ENCODE measurements at places on chromosomes 7 and 10.

DNA sequence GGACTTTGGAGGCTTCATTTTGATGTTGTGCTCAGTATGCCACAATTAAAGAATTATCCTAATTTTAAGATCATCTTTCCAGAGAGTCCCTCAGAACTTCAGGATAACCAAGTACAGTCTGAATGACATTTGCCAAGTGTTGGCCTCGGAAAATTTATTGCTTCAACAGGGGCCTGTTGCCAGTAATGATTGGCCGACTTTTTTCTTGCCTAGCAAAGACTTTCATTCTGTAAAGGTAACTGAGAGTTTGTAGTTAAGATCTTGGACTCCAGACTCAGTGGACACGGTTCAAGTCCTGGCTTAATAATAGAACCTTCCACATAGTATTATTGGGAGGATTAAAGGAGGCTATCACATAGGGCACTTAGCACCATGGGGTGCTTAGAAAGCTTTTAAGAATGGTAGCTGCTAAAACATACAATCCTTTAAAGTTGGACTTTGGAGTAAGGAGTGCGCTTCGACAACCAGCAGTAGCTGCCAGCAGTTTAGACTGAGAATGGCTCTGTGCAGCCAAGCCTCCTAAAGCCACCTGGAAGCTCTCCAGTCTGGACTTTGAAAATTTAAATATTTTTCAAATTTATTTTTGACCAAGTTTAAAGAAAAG is 90.0 kb downstream of the PLCE1 start:
- DNase-seq, result no peak

GRCh38 chr10:59397961-59398360 is 35.6 kb upstream of the FAM13C start:
- no peak for DNase-seq

GRCh38 chr7:27389496-27389895 is 146.9 kb downstream of the EVX1 start:
- DNase-seq, result no peak

DNA sequence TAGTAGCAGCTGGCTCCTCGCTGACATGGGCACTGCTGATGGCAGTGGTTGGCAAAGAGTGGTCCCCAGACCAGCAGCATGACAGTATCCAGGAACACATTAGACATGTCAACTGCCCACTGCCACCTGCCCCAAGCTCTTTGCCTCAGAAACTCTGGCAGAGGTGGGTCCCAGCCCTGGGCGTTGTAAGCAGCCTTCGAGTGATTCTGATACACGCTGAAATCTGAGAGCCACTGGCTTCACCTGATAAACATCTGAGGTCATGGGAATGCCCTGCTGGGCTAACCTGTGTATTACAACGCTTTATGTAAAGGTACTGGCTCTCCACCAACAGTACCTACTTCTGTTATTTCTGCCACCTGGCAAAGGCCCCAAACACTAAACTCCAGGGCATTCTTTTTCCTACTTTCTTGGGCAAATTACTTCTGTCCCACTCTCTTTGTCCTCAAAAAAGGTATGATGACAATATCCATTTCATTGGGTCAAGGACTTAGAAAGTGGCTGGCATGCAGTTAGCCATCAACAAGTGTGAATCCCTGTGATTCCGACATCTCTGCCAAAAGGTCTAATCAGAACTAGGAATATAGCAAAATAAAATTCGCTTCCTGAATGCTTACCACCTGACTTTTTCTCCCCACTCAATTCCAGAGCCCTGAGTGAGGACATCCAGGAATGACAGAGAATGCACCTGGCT is 9.2 kb downstream of the SGMS1 start:
- DNase-seq, result peak; percentile 54

- no peak for DNase-seq
Measured at GRCh38 chr10:3427347-3427746, 254.8 kb upstream of the PITRM1 start.

GRCh38 chr10:33321516-33321915 is 13.0 kb downstream of the NRP1 start:
- DNase-seq, result no peak

- no peak for DNase-seq
Measured at GRCh38 chr7:20318933-20319332, 11.8 kb upstream of the ITGB8 start.

DNA sequence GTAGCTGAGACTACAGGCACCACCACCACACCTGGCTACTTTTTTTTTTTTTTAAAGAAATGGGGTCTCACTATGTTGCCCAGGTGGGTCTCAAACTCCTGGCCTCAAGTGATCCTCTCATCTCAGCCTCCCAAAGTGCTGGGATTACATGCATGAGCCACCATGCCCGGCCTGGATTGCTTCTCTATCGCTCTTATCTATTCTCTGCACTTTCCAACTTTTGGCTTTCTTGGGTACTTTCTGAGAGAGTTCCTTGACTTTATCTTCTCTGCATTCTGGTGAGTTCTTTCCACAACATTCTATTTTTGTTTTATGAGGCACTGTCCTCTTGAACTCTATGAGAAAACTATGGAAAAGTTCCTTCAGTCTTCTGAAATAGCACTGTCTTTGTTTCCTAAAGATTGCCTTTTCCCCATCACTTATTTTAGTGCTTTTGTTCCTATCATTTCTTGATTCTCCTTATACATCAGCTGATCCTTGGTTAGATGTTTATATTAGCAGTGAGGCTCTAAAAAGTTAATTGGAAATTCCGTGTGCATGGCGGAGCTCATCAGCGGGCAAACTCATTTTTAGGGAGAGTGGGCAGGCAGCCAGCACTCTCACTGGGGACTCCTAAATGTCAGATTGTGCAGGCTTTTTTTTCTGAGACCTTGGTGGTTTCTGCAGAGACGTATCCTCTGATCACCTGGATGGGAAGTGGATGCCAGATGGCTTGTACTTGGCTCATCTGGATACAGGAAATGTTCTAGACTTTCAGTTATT is 43.9 kb downstream of the HIP1 start:
- no peak for DNase-seq

- DNase-seq, result no peak
Measured at GRCh38 chr10:11303361-11304170, 285.9 kb downstream of the CELF2 start.

DNA sequence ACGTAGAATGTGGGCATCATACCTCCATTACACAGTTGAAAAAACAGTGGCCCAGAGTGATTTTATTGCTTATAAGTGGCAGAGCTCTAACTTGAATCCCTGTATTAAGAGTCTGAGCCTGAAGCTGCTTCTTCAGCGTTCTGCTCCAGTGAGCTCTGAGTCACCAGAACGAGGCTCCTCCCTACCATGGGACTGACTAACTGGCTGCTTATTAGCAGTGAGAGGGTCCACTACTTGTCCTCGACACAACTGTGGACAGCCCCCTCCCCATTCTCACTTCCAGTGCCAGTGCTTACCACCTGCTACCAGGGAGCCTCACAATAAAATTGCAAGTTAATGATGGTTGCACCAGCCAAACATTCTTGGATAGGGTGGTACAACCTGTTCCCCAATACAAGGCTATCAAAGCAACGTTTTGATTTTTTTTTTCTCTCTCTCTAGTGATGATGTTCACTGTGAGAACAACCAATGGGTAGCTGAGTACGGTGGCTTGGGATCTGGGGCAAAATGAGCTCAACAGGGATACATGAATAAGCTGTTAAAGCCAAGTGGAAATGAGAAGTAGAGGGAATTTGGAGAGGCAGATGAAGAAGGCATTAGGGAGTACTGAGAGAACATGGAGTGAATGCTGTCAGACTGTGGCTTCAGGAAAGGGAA is 2.7 kb upstream of the NRG3 start:
- DNase-seq, result no peak

DNA sequence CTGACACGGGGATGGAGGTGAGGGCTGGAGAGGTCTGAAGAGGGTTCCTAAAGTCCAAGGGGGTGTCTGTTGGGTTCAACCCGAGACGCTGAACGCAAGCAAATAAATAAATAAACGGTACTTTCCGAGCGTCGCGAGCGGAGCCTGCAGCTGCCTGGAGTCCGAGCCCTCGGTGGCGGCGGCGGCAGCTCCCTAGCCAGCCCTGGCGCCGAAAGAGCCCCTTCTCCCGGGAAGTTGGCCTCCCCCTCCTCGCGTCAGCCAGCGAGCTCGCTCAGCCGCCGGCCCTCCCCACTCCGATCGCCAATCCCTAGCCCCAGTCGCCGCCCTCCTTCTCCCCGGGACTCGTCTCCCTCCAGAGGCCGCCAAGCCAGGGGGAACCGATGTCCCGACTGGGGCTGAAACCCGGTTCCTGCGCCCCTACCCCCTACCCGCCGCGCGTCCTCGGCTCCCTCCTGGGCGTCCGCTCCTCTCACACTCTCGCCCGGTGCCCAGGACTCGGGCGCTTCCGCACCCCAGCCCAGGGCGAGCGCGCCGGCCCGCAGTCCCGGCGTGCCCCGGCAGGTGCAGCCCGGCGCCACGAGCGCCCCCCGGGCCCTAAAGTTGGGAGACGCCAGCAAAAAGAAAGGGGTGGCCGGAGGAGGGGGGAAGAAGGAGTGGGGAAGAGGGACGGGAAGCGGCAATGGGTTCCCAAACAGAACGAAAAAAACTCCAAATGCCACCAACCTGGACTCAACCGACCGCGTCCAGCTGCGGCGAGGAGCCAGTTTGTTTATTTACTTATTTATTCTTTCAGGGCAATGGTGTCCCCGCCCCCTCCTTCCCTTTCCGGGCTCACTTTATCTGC is at the start of gene GFRA1:
Gene GFRA1, minus strand, starts transcription at position 767 of the 844 bp plus-strand sequence. CDS start 1,177 bp downstream, outside the sequence.
- DNase-seq, result peak; percentile 25

GRCh38 chr7:51064688-51065087 is 251.9 kb downstream of the COBL start:
- no peak for DNase-seq

DNA sequence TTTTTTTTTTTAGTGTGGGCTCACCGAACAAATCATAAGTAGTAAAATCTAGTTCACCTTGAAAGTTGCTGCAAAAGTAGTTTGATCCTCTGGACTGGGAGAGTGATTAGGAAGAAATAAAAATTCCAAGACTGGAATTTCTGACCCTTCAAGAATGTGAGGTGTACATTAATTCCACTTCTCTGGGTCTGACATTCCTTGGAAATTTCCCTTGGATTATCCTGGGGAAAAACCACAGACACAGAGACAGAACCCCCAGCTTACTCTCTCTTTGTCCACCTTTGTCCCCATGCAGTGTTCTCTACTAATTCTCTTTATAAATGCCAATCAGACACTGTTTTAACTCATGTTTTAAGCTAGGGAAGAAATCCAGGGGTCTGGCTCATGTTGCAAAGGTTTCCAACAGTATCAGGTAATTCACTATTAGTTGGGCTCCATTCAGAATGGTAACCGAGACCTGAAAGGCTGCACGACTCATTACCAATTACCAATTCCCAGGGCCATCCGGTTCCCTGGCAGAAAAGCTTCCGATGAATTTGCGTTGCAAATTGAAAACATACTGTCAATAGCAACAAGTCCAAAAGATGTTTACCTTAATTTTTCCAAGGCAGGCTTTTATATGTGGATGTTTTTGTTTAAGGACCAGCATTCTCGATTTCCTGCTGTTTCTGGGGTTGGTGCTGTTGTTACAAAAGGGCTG is 86.3 kb downstream of the BAMBI start:
- no peak for DNase-seq

DNA sequence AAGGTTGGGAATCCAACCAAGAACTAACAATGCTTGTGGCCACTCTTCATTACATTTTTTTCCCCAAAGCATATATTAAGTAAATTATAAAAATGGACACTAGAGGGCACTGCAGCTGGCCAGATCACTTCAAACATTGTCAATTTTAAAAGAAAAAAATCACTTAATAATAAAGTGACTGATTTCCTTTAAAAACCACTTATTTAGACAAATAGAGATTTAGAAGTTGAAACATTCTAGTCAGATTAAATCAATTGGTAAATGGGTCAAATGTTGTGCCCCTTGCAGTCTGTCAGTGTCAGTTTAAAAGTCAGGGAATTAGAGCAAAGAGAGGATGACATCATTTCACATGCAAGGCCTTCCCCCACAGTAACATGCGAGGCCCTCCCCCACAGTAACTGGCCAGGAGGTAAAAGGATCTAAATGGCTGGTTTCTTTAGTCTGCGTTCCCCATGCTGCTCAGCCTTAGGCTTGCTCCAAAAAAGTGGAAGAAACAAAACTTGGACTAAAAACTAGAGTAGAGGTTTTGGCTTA is 177.9 kb downstream of the SKAP2 start:
- peak; percentile 55 for DNase-seq

GRCh38 chr7:91079487-91079886 is 184.7 kb upstream of the FZD1 start:
- no peak for DNase-seq

GRCh38 chr10:70109064-70109729 is 23.4 kb downstream of the AIFM2 start:
- DNase-seq, result no peak

DNA sequence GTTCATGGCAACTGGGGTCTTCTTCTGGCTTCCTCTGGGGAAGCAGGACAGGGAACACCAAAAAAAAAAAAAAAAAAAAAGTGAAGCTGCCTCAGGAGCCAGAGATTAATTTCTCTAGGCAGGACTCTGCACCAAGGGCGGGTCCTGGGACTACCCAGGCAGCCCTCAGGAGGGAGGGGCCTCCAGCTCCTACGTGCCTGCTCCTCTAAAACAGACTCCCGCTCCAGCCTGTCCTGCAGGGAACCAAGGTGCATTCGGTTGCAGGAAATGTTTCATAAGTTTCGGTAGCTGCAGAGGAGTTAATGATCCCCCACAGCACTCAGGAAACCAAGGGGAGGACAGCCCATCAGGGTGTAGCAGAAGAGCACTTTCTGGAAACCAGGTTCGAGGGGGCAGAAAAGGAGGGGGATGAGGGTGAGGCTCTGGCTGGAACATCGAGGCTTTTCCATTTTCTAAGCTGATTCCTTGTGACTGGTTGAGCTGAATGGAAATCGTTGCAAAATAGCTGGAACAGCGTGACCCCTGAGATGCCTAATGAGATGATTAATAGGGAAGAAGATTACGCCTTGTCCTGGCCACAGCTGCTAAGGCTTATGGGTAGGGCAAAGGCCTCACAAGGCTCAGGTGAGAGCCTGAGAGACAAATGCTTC is 84.2 kb downstream of the STRA8 start:
- no peak for DNase-seq

- no peak for DNase-seq
Measured at GRCh38 chr7:24576171-24577025, 3.1 kb downstream of the PALS2 start.
